Suppressor macrophage treated with lipopolysaccharide for 4 hours (primary cell): ENCODE measurements at places on chromosomes 1 and 21.
A peak's percentile ranks its signal among the peaks of the same experiment; 100 is the strongest.

GRCh38 chr1:1627261-1627828, 4.6 kb upstream of the MMP23B start:
- no peak for DNase-seq

DNA sequence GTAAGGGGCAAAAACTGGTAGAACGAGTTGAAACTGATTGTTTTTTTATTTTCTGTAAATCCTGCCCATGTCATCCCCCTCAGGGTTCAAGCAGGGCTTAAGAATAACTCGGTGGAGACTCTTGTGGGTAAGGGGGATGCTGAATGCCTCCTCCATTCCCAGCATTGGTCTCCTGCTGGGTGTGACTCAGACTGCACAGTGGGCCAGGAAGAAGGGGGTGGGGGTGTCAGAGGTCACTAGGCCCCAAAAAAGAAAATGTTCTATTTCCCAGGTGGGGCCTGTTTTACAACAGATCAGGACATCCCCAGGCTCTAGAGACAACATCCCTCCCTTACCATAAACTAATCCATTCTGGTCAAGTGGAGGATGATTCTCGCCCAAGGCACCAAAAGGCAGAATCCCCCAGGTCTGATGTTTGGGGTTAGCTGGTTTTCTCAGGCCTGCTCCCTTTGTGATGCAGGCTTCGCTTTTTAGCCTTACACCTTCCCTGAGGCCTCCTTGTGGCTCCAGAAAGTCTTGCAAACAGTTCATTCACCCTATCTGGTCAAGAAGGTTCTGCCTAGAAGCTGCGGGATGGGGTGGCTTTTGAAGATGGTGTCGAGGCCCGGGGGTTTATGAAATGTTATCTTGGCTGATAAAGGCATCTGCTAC, 10.7 kb upstream of the GRHL3 start:
- no peak for DNase-seq

DNA sequence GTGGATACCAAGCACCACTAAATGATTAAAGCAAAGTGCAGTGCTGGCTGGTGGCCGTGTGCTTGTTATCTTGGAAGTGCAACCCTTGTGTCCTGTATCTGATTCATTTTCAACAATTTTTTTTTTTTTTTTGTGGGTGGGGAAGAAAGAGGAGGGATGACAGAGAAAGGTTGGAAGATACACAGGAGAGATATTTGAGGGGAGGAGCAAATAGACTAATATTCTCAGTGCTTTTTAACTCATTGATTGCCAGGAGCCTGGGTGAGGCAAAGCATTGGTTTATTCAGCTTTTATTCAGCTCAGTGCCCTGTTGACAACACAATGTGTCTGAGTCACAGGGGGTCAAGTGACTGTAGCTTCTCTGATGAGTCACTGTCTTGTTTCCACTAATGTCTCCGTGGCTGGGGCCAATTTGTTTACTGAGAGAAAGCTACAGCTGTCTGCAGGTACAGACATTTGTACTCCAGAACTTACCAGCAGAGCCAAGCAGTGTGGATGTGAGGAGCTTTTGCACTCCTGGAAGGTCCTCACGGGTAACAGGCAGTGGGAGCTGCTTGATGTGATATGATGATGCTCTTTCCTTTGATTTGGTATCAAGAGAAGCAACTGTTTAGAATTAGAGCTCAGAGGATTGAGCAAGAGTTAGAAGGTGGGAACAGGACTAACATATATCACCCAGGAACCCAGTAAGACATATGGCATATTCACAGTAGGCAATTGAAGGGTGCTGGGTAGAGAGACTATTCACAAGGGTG, 23.6 kb upstream of the DNM3 start:
- DNase-seq, result peak; percentile 84

DNA sequence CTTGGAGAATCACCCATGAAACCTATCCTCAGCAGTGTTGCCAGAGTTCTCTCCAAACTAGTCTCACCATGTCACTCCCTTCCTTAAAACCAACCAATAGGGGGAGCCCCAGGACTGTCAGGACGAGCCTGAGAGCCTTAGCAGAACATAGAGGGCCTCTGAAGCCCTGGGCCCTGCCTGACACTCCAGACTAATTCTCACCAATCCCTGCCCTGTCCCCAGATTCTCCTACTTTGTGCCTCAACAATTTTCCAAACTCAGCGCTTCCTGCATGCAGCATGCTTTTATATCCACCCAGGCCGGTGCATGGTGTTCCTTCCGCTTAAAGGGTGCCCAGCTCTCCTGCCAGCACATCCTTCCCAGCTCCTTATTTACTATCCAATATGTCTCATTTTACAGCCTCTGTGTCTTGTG, 42.7 kb downstream of the HSD3B1 start:
- peak; percentile 87 for DNase-seq

GRCh38 chr1:66273656-66274055, 260.3 kb upstream of the SGIP1 start:
- DNase-seq, result no peak

DNA sequence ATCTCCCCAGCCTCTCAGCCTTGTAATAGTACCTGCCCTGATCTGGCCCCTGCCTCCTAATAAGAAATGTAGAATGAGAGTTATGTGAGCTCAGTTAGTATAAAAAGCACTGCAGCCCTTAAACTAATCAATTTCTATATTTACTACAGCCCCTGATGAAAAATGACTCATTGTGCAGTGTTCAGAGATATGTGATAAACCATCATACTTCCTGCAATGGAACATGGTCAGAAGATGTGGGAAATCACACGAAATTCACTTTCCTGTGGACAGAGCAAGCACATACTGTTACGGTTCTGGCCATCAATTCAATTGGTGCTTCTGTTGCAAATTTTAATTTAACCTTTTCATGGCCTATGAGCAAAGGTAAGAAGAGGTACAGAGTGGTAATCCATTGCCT, 176.8 kb upstream of the PDE4B start:
- DNase-seq, result no peak

GRCh38 chr1:22018583-22019559, 17.4 kb downstream of the CELA3A start:
- DNase-seq, result peak; percentile 96
